ENCODE measurements at places on chromosomes 6 and 20.

- DNase-seq, result no peak
Measured at GRCh38 chr20:25037288-25038102, 20.4 kb downstream of the ACSS1 start.

- no peak for DNase-seq
Measured at GRCh38 chr6:50093116-50093937, 43.6 kb upstream of the DEFB112 start.

- no peak for DNase-seq
Measured at GRCh38 chr6:72702421-72702820, 80.6 kb downstream of the KCNQ5 start.

- no peak for DNase-seq
Measured at GRCh38 chr6:168058691-168059551, 20.1 kb downstream of the FRMD1 start.

DNA sequence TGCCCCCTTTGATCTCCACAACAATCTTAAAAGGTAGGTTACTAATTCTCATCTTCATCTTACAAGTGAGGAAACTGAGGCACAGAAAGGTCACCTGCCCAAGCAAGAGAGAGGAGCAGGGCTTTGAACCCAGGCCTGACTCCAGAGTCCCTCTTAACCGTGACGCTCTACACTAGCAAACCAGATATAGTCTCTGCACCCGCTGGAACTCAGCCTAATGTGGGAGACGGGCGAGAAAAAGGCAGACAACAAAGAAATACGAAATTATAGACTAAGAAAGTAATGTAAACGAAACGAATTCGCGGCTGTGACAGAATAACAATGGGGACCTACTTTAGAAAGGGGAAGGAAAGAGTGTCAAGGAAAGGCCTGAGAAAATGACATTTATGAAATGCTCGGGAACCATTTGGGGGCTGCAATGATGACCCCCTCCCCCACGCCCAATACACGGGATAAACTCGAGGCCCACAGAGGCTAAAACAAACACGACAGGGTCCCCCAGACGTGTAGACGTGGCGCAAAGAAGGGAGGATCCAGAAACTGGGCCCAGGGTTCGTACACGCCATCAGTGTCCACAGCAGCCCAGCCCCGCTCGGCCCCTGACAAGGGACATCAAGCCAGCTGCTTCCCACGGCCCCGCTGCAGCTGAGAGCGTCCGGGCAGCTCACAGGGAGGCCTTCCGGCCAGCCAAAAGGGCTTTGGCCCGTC lies 637 bp downstream of the TRPC4AP start:
- no peak for DNase-seq

DNA sequence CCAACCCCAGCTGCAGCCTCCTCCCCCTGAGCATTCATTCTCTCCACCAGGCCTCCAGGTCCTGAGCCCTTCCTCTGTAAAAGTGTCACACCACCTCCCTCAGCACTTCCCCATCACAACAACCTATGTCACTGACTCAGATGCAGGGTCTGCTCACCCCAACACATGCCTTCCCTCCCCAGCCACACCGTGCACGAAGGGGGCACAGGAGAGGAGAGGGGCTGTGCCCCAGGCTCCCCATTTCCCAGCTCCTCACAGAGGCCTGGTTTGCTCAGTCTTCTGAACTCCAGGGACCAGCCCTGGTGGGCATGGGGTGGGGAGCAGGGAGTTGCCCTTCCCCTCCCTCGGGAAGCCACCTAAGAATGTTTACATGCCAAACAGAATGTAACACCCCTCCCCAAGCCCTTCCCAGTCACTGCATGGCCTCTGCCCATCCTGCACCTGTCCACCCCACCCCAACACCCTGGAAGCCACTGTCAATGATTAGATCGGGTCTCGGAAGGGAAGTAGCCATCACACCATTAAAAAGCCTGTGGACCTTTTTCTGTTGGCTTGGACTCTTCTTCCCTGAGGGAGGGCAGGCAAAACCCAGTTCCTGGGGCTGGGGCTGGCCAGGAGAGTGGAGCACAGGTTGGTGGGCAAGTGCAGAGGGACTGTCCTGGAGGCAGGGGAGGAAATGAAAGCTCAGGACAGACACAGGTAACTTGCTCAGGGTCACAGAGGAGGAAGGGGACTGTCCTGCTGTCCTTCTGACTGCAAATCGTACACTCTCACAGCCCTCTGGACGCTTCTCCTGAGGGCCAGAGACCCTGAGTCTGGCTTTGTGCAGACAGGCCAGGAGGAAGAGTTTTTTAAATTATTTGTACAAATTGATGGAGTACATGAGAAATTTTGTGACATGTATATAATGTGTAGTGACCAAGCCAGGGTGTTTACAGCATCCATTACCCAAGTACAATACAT lies 10.1 kb upstream of the SLC22A7 start:
- DNase-seq, result no peak

GRCh38 chr20:21607971-21608725 lies 94.3 kb upstream of the NKX2-2 start:
- DNase-seq, result no peak

DNA sequence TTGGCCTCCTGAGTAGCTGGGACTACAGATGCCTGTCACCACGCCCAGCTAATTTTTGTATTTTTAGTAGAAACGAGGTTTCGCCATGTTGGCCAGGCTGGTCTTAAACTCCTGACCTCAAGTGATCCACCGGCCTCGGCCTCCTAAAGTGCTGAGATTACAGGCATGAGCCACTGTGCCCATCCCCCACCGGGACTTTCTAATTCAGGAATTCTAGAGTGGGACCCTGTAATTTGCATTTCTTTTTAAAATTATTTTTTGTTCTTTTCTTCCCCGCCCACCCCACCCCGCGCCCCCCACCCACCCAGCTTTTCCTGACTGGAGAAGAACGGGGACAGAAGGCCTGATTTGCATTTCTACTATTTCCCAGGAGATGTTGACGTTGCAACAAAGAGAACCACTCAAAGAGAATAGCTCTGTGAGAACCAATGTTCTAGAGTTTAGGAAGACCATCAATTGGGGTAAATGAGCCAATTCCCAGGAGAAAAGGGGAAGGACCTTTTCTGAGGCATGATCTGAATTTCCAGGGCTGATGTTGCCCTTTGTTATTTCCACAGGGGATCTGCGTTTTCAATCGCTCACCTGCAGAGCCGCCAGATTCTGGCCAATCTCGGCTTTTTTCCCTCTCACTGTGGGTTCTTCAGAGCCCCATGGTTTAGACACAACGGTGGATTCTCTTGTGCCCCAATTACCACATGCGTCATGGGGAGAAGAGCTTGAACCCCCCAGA lies 33.2 kb upstream of the TFAP2C start:
- no peak for DNase-seq

GRCh38 chr6:12014027-12014872 lies 2.1 kb downstream of the HIVEP1 start:
- peak; percentile 63 for DNase-seq

DNA sequence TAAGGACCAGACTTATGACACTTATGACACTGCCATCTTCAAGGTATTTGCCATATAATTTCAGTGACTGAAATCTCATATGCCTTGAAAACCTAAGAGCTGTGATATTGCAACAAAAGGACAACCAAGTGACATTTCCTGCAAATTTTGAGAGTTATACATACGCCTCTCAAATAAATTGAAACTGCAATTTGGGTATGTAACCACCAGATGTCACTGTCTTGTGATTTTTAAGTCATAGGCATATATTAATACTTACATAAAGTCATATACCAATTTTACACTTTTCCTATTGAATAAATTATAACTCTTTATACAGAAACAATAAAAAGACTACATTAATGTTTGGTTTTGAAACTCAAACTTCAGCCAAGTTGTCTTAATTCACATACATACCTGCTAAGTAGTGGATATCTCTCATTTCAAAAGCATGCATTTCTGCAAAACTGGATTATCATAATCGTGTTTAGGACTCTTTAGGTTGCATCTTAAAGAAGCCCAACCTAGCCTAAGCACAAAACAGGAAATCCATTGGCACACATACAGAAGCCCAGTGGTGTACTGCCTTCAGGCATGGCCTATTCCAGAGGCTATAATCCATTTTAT lies 180.2 kb downstream of the PACRG start:
- peak; percentile 57 for DNase-seq

DNA sequence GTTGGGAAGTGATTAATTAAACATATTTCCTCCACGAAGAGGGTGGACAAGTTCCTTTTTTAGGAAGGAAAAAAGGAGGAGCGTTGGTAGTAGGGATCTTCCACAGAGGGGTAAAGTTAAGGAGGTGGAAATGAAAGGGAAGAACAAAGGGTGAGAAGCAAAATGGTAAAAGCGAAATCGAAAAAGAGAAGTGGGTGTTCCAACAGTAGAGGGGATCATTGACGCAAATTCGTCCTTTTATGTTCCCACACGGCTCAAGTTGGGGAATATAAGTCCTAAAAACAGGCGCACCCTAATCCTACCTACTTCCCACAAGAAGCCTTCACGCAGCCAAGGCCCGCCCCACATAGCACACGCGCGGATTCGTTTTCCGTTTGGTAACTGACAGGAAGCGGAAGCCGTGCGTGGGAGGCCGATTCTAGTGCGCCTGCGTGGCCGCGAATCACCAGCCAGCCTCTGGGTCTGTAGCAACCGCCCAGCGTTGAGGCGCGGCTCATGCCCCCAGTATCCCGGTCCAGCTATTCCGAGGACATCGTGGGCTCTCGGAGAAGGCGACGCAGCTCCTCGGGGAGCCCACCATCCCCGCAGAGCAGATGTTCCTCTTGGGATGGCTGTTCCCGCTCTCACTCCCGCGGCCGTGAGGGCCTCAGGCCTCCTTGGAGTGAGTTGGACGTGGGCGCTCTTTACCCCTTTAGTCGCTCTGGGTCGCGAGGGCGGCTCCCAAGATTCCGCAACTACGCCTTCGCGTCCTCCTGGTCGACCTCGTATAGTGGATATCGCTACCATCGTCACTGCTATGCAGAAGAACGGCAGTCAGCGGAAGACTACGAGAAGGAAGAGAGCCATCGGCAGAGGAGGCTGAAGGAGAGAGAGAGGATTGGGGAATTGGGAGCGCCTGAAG lies at the start of gene NKAPL:
TSS of gene NKAPL (plus strand) at position 421 of the 901 bp plus-strand sequence. CDS start at position 496, 75 bp downstream.
- DNase-seq, result peak; percentile 64

DNA sequence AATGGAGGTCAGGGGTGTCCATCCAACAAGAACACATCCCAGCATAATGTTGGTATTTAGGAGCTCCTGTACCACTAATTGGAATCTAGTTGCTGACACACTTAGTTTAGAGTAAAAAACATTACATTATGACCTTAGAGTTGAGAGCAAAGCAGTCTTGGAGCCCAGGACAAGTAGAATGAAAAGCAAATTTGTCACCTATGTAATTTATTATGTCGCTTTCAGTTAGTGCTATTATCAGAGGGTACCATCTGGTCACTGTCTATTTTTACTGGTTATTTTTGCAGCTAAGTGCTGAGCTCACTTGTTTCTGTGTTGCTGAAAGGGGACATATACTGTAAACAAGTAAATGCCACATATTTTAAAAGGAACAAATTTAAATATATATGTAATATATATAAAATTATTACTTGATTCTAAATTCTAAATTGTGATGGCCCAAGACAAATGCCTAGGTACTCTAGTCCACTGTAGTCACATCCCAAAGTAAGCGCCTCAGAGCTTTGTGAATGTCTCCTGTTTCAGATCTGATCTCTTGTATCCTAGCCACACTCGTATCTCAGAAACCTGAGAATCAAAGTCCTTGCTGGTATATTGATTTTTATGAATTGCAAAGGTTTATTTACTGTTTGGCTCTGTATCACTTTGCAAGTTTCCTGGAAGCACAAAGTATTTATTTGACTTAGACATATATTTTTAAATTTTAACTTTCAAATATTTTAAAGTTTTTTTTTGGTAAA lies 148.6 kb upstream of the MAN1A1 start:
- DNase-seq, result no peak

DNA sequence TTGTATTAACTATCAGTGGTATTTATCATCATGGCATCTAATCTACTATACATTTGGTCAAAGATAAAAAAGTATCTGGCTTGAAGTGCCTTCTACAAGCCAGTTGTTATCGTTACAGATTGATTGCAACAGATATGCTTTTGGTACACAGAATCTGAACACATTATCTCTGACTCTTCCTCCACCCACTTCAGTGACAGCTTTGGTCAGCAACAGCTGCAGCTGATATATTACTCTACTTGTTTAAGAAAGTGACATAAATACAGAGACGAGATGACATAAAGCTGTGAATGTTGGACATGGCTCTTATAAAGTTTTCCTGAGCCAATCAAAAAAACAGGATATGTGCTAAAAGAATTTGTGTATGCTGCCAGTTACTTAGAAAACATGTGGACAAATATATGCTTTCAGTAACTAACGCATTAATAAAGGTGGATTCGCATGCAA lies 77.6 kb downstream of the HIVEP2 start:
- no peak for DNase-seq

DNA sequence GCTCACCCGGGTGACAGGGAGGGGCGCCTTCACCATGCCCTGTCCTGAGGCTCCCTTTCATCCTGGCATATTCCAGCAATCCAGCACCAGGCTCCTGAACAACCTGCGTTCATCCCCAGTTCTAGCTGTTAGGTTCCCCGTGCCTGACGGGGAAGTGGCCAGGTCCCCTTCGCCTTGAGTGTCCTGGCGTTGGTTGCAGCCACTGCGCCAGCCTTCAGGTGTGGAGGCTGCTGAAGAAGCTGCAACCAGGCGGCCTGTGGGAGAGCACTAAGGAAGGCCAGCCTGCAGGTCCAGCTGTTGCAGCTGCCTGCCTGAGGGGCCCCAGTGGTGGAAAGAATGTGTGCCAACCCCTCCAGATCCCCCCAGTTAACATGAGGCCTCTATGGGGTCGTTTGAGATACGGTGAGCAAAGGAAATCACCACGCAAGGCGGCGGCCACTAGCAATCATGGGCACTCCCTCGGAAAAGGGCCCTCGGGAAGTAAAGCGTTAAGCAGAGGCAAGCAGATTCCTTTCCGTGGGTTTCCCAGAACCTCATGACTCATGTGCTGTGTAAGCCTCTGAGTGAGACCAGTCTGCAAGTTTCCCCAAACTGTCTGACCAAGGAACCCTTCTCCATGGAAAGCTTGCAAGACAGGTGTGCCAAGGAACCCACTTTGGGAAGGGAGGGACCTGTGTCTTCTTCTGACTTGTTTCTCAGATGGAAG lies 320.8 kb downstream of the TAF4 start:
- peak; percentile 11 for DNase-seq

- DNase-seq, result no peak
Measured at GRCh38 chr6:135992739-135993138, 141.2 kb downstream of the PDE7B start.

DNA sequence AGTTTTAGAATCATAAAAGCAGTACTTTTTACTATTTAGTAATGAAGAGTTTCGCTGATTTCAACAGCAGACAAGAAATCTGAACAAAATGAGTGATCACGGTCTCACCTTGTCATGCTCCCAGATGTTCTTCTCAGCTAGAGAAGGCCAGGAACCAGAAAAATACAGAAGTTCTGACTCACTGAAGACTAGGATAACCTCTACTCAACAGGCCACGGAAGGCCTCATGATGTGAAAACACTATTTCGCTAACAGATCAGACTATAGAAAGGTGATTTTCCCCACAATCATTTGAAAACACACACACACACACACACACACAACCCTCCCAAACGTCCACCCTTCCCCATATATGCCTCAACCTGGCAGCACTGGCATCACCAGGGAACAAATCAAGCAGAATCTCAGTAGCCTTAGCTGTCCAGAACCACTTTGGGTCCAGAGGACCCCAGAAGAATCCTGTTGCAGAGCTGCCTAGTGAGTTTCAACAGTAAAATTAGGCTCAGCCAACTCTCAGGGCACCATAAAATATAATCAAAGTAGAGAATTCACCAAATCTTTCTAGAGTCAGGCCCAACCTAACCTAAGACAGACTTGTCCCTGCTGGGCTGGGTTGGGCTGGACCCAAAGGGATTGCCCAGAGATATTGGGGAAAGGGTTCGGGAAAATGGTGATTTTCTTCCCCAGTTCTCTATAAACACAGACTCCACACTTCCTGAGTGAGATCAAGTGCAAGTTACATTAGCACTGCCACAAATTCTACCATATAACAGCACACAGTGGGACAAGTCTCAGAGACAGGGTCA lies 7.9 kb downstream of the EXOC2 start:
- DNase-seq, result peak; percentile 51

GRCh38 chr6:11331111-11331510 lies 98.6 kb upstream of the NEDD9 start:
- no peak for DNase-seq
